ENCODE measurements at places on chromosomes 5 and 9. TPM values are rescaled to one million over a fixed set of nuclear protein-coding genes. Genes with fewer than 3 reads are reported as not detected.
A peak's percentile ranks its signal among the peaks of the same experiment; 100 is the strongest.

The PPP3R2 gene
- total RNA-seq = not detected

The PCDHGB3 gene
- 3.0 TPM for total RNA-seq

The PCDHB13 gene
- total RNA-seq = 8.3 TPM

The FOXB2 gene
- total RNA-seq = not detected

The TMC1 gene
- total RNA-seq = not detected

The CCNI2 gene
- total RNA-seq = 8.4 TPM

The DOCK2 gene
- total RNA-seq = 21.6 TPM

The SLC6A3 gene
- total RNA-seq = 0.23 TPM

GRCh38 chr5:87717761-87718160 is 305.0 kb upstream of the CCNH start:
- no peak for DNase-seq

GRCh38 chr5:116632890-116633289 is 58.3 kb upstream of the SEMA6A start:
- no peak for DNase-seq

GRCh38 chr9:114515528-114515927 is 10.3 kb upstream of the WHRN start:
- no peak for DNase-seq

- no peak for DNase-seq
Measured at GRCh38 chr9:75814667-75815066, 75.8 kb upstream of the PCSK5 start.

DNA sequence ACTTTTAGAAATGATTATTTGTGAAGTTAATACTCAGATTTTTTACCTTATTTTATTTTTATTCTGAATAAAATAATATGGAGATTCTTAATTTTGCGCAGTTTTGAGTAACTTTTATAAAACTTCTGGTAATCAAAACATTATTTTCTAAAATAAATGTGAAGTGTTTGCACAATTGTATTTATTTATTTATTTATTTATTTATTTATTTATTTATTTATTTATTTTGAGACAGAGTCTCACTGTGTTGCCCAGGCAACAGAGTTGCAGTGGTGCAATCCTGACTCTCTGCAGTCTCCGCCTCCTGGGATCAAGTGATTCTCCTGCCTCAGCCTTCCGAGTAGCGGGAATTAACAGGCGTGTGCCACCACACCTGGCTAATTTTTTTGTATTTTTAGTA is 73.5 kb downstream of the RPS6 start:
- no peak for DNase-seq

GRCh38 chr5:14008819-14009311 is 64.4 kb upstream of the DNAH5 start:
- DNase-seq = no peak

DNA sequence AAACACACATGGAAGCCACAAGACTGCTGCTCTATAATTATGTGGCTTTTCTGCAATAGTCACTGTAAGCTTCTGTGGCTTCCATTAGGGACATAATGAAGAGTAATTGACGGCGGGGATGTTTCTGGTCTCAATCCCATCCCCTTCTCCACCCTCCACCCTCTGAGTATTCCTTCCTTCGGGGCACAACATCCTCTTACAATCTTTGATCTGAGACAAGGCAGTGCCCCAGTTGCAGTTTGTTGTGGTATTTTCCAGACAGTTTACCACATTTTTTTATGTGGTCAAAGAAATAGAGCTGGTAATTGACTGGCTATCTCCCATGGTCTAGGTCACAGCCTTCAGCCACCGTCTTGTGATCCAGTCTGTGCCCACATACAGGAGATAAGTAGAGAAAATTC is 277.7 kb downstream of the NR2F1-AS1 start:
- DNase-seq = no peak

GRCh38 chr5:74556006-74556405 is 84.5 kb downstream of the ENC1 start:
- no peak for DNase-seq

- DNase-seq = no peak
Measured at GRCh38 chr5:67194166-67194565, 2.4 kb downstream of the CD180 start.

GRCh38 chr5:180470966-180471582 is 23.1 kb upstream of the CNOT6 start:
- peak; percentile 38 for DNase-seq

- DNase-seq = no peak
Measured at GRCh38 chr5:63127054-63127453, 548.4 kb downstream of the LRRC70 start.

DNA sequence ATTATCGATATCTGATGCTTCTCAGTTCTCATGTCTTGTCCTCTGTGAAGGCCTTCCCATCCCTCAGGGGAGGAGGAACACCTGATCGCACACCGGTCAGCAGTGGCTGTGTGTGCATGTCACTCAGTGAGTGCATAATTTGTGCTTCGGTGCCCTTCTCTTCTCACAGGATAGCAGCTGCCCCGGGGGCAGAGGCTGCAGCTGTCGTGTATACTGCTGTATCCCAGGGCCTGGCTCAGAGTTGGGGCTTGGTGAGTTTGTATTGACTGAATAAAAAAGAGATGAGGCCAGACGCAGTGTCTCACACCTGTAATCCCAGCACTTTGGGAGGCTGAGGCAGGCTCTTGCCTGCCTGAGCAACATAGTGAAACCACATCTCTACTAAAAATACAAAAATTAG is 49.7 kb upstream of the NCS1 start:
- no peak for DNase-seq

DNA sequence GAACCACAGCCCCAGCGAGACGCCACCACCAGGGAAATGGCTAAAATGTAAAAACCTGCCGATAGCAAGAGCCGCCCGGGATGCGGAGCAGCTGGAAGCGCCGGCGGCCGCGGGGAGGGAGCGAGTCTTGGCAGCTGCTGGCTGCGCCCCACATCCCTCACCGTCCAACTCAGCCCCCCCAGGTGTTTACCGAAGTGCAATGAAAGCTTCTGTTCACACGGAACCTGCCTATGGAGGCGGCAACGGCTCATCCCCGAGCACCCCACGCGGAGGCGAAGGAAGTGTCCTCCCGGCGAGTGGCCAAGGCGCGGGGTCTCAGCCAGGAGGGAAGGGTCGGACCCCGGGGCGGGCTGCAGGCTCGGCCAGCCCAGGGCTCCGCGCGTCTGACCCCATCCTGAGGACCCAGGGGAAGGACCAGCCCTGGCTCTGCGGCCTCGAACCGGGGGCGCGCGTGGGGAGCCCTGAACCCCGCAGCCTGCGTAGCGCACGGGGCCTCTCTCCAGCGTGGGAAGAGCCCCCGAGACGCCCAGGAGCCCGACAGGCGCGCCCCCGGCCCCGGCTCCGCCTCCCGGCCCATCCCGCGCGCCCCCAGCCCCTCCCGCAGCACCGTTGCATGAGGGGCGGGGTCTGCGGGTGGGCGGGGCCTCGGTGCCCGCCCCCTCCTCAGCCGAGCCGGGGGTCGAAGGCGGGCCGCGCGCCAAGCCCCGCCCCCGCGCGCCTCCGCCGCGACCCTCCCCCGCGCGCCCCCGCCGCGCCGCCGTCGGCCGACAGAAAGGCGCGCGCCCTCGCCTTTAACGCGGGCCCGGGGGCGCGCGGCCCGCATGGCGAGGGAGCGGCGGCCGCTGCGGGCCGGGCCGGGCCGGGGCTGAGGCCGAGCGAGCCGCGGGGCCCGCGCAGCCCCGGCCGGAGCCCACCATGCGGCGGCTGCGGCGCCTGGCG is at the start of gene DIPK1B:
DIPK1B (plus strand) TSS at position 822 of the 939 bp plus-strand sequence; CDS start at position 916, 94 bp downstream.
- DNase-seq = no peak

DNA sequence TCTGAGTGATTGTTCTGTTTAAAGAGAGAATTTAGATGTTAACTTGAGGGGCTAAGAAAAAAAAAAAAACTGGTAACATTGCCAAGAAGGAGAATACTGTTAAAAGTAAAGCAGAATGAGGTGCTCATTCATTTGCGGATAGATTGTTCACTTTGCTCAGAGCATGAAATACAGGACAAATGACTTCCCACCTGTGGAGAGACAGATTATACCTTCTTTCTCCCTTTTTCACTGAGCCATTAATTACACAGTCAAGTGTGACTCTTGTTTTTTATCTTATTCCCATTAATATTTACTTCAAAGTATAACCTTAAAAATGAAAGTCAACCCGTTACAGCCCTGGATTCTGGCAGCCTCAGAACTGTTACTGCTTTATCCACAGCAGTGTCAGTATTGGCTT is 264.5 kb downstream of the TAF11L14 start:
- DNase-seq = no peak

GRCh38 chr5:72388646-72389045 is 68.5 kb downstream of the PTCD2 start:
- no peak for DNase-seq

- no peak for DNase-seq
Measured at GRCh38 chr9:79592726-79593493, 21.1 kb downstream of the TLE4 start.

DNA sequence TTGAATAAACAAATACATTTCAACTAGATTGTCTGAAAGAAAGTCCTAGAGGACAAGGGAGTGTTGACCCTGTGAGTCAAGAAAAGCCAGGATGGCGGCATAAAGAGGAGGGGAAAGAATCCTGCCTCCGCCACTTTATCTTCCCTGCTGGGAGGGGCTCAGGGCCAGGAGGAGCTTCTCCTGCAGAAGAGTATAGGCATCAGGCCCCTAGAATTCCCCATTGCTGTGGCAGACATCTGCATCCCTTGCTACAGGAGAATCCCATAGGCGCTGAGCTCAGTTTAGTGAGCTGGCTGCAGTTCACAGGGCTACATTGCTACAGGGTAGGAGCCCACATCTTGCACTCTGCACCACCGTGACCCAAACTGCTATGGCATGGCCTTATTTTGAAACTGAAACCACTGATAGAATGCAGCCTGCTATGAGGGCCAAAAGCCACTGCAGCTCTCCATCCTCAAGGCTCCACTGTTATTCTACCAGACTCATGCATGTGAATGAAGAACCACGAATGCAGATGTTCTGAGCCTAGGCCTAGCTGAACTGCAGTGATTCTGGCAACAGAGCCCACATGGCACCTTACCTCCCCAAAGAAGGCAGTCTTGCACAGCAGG is 941.4 kb upstream of the CTNND2 start:
- DNase-seq = no peak

GRCh38 chr9:114900942-114901802 is 29.2 kb downstream of the TNFSF8 start:
- DNase-seq = no peak

DNA sequence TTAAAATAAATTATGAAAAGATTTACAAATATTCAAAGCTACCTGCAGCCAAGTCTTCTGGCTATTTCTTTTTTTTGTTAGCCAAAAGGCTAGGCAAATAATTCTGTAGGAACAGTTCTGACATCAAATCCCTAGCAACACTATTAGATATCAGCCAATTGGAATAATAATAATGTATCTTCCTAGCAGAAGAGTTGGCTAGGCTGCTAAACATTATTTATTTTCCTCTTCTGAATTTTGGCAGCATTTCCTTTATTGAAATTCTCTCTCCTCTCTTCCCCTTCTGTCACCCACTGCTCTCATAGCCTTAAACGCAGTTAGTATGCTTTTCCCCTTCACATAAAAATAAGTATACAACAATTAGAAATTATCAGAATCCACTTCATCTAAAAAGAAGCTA is 42.6 kb downstream of the ZDHHC21 start:
- DNase-seq = no peak

DNA sequence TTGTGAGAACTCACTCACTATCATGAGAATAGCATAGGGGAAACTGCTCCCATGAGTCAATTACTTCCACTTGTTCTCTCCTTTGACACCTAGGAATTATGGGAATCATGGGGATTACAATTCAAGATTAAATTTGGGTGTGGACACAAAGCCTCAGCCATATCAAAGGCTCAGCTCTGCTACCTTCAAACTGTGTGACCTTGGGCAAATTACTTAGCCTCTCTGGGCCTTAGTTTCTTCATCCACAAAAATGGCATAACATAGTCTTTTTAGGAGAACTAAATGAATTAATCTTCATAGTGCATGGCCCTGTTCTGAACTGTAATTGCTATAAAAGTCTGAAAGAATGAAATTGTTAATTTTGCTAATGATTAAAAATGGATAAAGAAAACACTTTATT is 18.3 kb upstream of the CARTPT start:
- no peak for DNase-seq

All from mucosa of gallbladder (tissue), 1 donor.